ENCODE measurements at places on chromosomes 7 and 10. TPM values are rescaled to one million over a fixed set of nuclear protein-coding genes. Genes with fewer than 3 reads are reported as not detected.

Gene LLCFC1
- total RNA-seq = not detected

Gene RELN
- total RNA-seq = 39.3 TPM

Gene PITX3
- not detected for total RNA-seq

Gene DNAJC1
- 27.7 TPM for total RNA-seq

DNA sequence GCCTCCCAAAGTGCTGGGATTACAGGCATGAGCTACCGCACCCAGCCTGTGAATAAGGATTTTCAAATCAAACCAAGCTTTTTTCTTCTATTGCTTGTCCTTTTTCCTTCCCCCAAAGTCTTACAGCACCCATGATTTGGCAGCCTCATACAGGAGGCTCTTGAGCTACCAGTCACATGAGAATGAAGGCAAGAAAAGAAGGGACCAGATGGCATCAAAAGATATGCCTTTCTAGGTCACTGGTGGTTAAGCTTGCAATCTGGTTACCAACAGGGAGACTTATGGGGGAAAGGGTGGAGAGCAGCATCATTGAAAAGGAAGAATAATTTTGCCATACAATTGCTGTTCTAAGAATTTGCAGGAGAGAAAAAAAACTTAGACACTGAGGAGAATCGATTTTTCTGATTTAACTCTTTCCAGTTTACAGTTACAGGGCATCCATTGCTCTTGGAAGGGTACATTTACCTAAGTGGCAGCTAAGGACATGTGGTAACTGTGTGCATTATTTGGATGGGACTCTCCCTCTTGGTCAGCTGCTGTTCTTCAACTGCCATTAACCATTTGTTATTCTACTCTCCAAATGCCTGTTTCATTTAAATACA lies 29.5 kb downstream of the SMNDC1 start:
- H3K36me3 ChIP-seq = no peaks in the 10 kb centered on the region
- no peak overlapping the region for H3K4me3 ChIP-seq
- DNase-seq = no peak
- H3K27me3 ChIP-seq = no peaks in the 10 kb centered on the region
- peaks cover 11% of the 10 kb centered on the region for H3K4me1 ChIP-seq
- no peak overlapping the region for H3K27ac ChIP-seq

DNA sequence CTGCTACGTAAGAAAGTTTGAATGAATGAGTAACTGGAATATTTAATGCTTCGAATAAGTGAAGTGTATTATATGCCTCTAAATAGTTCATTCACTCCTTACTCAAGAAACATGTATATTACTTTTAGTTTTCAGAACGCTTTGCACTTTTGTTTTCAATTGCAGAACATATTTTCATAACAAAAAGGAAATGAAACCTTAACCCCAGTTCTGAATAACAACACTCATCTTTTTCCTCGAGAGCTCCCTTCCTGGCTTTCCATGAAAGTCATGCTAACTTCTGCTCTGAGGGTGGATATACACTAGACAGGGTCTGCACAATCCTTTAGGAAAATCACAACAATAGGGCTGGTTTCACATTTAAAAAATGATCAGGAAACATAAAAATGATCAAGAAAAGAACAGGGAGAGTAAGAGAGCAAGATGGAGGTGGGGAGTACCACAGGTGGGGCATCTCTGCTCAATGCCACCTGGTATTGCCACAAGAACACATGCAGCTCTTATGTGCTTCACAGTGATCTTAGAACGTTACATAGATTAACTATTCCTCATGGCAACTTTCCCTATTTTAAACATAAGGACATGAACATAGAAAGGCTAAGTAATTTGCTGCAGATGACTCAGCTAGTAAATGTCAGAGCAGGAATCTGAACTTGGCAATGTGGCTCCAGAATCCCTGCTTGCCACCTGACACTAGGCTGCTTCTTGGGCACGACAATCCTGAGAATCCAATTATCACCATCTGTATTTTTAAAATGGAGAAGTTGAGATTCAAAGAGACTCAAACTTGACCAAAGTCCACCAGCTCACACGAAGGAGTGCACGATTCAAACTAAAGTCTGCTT lies 219.5 kb upstream of the AOAH start:
- no peaks in the 10 kb centered on the region for H3K36me3 ChIP-seq
- no peak for DNase-seq
- H3K27ac ChIP-seq = no peak overlapping the region
- H3K4me1 ChIP-seq = peaks cover 2% of the 10 kb centered on the region
- no peak overlapping the region for H3K4me3 ChIP-seq
- no peaks in the 10 kb centered on the region for H3K27me3 ChIP-seq

- no peak overlapping the region for H3K4me3 ChIP-seq
- no peaks in the 10 kb centered on the region for H3K36me3 ChIP-seq
- H3K27ac ChIP-seq = no peak overlapping the region
- no peak for DNase-seq
- peaks cover 8% of the 10 kb centered on the region for H3K4me1 ChIP-seq
Measured at GRCh38 chr10:493391-494148, 195.9 kb downstream of the DIP2C start.

DNA sequence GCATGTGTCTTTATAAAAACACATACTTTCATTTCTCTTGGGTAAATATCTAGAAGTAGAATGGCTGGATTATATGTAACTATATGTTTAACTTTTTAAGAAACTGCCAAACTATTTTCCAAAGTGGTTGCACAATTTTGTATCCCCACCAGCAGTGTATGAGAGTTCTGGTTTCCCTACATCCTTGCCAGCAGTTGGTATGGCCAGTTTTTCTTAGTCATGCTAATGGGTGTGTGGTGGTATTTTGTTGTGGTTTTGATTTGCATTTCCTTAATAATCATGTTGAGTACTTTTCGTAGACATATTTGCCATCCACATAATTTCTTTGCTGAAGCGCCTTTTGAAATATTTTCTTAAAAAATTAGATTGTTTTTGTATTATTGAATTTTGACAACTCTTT lies 60.3 kb downstream of the NEUROG3 start:
- no peak overlapping the region for H3K4me3 ChIP-seq
- no peaks in the 10 kb centered on the region for H3K27me3 ChIP-seq
- DNase-seq = no peak
- H3K27ac ChIP-seq = no peak overlapping the region

DNA sequence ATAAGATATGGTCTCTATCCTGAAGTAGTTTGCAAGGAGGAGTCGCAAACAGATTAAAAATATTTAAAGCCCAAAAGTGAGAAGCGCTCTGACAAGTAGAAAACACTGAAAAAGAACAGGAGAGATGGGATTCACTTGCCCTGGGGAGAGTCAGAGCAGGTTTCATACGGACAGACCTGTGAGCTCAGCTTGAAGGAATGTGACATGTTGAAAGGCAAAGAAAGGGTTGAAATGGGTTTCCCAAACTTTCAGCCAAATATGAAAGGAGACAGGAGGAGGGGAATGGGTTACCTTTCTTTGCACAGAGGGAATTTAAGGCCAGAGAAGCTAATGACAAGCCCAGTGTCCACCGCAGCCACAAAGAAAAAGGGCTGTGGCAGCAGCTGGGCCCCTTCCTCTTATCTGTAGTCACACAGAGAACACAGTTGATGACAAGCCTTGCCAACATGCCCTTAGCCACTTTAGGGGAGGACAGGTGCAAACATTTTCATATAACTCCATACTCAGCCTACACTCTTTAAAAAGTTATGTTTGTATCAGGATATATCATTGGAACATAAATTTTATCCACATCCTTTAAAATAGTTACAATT lies 14.9 kb downstream of the HOXA1 start:
- DNase-seq = no peak
- H3K4me1 ChIP-seq = no peaks in the 10 kb centered on the region
- no peaks in the 10 kb centered on the region for H3K27me3 ChIP-seq
- H3K4me3 ChIP-seq = no peak overlapping the region
- H3K36me3 ChIP-seq = no peaks in the 10 kb centered on the region
- H3K27ac ChIP-seq = no peak overlapping the region

DNA sequence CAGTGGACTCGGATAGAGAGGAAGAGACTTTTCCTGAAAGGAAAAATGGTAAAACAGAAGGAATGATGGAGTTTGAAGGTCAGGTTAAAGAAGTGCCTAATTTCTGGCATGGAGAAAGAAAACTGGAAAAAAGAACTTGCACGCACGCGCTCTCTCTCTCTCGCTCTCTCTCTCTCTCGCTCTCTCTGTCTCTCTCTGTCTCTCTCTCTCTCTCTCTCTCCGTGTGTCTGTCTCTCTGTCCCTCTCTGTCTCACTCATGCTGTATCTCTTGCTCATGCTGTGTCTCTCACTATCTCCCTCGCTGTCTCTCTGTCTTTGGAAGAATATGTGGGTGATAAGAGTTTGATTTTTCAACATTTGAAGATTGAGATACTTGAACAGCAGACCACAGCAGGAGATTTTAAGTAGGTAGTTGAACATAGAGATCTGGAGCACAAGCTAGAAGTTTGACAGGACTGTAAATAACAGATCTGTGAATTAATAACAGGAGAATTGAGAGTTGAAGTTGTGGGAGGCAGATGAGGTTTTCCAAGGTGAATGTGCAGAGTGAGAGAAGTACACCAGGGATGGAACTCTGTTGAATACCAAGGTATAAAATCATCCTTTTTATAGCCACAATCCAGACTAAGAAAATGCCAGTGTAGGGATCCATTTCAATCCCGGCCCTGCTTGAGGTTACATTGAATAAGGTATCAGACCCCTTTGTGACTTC lies 33.1 kb downstream of the ADD3 start:
- no peak overlapping the region for H3K27ac ChIP-seq
- no peaks in the 10 kb centered on the region for H3K27me3 ChIP-seq
- no peaks in the 10 kb centered on the region for H3K36me3 ChIP-seq
- H3K4me1 ChIP-seq = no peaks in the 10 kb centered on the region

- H3K36me3 ChIP-seq = no peaks in the 10 kb centered on the region
- no peak for DNase-seq
- no peak overlapping the region for H3K27ac ChIP-seq
- H3K27me3 ChIP-seq = no peaks in the 10 kb centered on the region
- H3K4me1 ChIP-seq = peaks cover 15% of the 10 kb centered on the region
Measured at GRCh38 chr10:110967645-110968044, 48.2 kb downstream of the SHOC2 start.

GRCh38 chr10:58544135-58544534 lies 31.5 kb downstream of the BICC1 start:
- no peak overlapping the region for H3K4me3 ChIP-seq
- no peak for DNase-seq
- no peaks in the 10 kb centered on the region for H3K36me3 ChIP-seq
- H3K27ac ChIP-seq = no peak overlapping the region

- H3K27me3 ChIP-seq = no peaks in the 10 kb centered on the region
- DNase-seq = no peak
- peak overlapping the region; percentile 33 for H3K27ac ChIP-seq
- H3K36me3 ChIP-seq = no peaks in the 10 kb centered on the region
Measured at GRCh38 chr7:150665089-150665748, 20.3 kb upstream of the GIMAP2 start.

DNA sequence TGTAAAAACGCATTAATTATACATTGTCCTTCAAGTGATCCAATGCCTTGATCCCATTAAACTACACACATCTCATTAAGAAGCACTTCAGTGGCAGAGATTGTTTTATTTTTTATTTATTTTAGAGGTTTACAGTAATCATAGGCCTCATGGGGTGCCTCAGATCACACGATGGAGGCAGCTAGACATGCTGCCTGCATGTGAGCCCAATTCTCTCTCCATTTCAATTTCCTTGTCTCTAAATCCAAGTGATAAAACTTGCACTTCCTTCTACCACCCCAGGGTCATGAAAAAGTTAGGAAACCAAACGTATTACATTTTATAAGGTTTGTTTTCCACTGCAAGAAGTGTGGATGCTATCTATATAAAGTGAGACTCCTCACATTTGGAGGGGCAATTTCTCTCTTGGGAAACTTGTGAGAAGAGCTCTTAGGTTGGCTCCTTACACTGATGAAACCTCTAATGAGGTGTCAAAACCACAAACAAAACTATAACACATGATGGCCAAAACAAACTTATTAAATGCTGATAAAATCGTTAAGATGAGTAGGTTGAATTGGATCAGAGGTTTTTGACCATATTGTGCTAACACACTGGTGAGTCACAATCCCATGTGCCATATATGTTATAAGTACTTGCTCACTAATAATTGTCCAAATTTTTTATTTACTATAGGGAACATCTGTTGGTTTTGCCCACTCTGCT lies 22.3 kb upstream of the XPNPEP1 start:
- no peaks in the 10 kb centered on the region for H3K36me3 ChIP-seq
- H3K27ac ChIP-seq = no peak overlapping the region
- no peaks in the 10 kb centered on the region for H3K27me3 ChIP-seq
- DNase-seq = no peak
- H3K4me1 ChIP-seq = no peaks in the 10 kb centered on the region

DNA sequence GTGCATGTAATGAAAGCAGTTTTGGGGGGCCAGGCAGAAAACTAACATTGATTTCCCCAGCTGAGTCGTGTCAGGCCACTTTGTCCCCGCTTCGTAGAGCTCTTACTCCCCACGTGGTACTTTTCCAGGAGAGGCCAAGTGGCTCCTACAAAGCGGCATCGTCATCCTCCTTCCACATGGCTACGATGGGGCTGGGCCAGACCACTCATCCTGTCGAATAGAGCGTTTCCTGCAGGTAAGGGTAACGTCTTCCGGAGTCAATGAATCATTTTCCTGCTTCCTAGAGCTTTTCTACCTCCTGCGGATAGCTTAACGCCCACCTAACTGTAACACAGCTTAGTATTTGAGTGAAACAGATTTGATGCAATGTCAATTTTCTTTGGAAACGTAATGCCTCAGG lies 21.7 kb upstream of the SEC61A2 start:
- H3K4me1 ChIP-seq = no peaks in the 10 kb centered on the region
- peaks cover 80% of the 10 kb centered on the region for H3K36me3 ChIP-seq
- DNase-seq = no peak
- H3K4me3 ChIP-seq = no peak overlapping the region
- H3K27ac ChIP-seq = no peak overlapping the region

- no peak overlapping the region for H3K27ac ChIP-seq
- no peak overlapping the region for H3K4me3 ChIP-seq
- DNase-seq = no peak
- peaks cover 6% of the 10 kb centered on the region for H3K4me1 ChIP-seq
- H3K27me3 ChIP-seq = no peaks in the 10 kb centered on the region
Measured at GRCh38 chr10:50379616-50380015, 128.3 kb upstream of the ASAH2 start.

DNA sequence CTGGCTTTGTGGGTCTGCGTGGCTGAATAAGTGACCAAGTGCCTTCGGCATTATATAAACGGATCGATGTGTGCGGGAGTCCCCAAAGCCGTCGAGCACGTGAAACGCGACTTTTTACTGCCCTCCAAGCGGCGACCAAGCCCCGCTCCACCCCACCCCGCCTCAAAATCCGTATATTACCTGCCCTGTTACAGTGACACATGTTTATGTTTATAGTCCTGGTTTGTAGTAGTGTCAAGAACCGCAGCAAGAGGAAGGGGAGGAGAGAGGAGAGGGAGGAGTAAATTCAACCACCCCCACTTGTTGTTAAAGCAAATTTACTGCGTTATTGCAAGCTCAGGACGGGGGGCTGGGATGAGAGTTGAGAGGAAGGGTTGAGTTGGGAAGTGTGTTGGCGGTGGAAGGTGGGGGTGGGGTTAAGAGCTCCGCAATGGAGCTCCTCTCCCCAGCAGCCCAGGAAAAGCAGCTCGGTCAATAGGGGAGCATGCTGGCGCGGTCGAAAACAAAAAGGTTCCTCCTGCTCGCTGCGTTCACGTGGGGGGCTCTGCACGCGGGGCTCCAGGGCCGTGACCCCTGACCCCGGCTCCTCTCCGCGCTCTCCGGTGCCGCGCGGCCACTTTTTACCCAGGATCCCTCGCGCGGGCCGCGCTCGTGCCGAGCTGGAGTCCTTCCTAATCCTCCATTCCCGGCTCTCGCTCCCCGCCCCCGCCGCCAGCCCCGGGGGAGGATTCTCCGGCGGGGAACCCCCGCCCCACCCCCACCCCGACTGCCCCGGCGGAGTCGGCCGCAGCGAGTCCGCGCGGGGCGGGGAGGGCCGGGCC lies at the start of gene SKIDA1:
SKIDA1 (minus strand) TSS at position 316 of the 821 bp plus-strand sequence. CDS start 7,860 bp downstream, outside the sequence.
- peak within 1 kb of the TSS; percentile 89 for H3K4me3 ChIP-seq
- peak within 1 kb of the TSS; percentile 96 for H3K27ac ChIP-seq
- H3K27me3 ChIP-seq = no peaks in the 10 kb centered on the region
- no peaks in the 10 kb centered on the region for H3K36me3 ChIP-seq

Measured in liver (tissue), 10 donors.